ENCODE measurements at places on chromosomes 4 and X.

DNA sequence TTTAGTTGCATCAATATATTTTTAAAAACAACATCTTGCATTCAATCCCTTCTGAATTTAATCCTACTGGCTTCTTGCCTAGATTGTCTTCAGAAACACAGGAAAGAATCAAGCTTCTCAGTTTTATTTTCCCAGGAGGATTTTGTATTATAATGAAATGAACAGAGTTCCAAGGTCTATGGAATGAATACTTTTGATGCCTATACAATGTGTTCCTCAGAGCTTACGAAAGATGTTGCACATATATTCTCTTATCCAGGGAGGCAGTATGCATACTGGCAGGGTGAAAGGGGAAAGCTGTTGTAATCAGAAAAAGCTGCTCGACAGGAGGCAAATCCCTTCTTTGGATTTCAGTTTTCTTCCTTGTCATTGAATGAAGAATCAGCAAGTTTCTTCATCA, 8.8 kb downstream of the TMPRSS11D start:
- peak; percentile 10 for DNase-seq

- DNase-seq = no peak
These were observed 221.2 kb downstream of the KLHL13 start for GRCh38 chrX:117895418-117895817.

GRCh38 chrX:154368630-154369448, 5.6 kb downstream of the FLNA start:
- DNase-seq = peak; percentile 79

GRCh38 chrX:18616688-18617406, 55.1 kb downstream of the RS1 start:
- no peak for DNase-seq

- DNase-seq = no peak
These were observed 26.9 kb downstream of the ARSJ start for GRCh38 chr4:113952452-113953029.

DNA sequence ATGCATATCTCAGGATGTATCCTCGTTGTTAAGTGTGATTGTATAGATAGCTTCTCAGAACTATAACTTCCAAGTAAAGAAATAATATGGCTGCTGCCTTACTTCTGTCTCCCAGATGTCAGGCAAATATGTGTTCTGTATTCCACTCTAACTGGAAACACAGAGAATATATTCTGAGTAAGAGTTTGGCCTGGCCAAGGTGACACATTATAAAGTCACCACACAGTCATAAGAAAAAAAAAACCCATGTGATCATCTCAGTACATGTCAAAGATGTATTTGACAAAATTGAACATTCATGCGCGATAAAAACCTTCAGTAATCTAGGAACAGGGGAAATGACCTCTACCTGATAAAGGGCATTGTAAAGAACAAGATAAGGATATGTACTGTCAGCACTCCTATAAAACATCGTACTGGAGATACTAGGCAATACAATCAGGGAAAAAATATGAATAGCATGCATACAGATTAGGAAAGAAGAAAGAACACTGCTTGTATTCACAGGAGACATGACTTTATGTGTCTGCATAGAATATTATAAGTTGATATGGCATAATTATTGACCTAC, 207.1 kb downstream of the ZNF330 start:
- DNase-seq = no peak

DNA sequence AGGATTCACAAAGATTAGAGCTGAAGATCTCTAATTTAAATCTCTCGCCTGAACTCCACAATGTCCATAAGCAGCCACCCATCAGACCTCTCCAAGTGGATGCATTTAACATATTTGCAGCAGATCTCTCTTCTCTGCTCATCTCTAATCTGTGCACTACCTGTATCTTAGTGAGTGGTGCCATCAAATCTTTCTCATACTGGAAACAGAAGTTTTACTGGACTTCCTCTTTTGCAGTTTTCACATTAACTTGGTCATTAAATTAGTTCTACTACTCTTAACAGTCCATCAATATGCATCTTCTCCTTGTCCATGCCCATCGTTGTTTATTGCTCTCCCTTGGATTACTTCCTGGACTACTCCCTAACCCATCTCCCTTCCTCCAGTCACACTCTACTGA, 488.5 kb downstream of the IL15 start:
- no peak for DNase-seq

GRCh38 chr4:142927721-142928120, 81.6 kb upstream of the INPP4B start:
- DNase-seq = no peak

DNA sequence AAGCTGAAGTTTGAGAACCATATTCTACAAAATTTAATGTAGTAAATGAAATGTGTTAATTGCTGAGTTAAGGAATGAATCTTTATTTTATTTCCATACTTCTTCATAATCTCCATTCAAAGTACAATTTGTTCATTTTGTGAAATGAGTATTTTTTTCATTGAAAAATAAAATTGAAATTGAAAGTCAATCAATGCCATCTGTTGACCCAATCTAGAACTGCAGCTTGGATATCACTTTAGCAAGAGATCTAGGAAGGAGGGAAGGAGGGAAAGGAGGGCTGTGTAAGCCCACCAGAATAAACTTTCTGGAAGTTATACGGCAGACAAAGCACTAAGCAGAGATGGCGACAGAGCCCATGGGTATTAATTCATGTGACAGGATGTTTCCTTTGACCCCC, 128.4 kb downstream of the ZMAT1 start:
- DNase-seq = no peak

GRCh38 chrX:23792861-23793553, 10.0 kb downstream of the SAT1 start:
- no peak for DNase-seq

DNA sequence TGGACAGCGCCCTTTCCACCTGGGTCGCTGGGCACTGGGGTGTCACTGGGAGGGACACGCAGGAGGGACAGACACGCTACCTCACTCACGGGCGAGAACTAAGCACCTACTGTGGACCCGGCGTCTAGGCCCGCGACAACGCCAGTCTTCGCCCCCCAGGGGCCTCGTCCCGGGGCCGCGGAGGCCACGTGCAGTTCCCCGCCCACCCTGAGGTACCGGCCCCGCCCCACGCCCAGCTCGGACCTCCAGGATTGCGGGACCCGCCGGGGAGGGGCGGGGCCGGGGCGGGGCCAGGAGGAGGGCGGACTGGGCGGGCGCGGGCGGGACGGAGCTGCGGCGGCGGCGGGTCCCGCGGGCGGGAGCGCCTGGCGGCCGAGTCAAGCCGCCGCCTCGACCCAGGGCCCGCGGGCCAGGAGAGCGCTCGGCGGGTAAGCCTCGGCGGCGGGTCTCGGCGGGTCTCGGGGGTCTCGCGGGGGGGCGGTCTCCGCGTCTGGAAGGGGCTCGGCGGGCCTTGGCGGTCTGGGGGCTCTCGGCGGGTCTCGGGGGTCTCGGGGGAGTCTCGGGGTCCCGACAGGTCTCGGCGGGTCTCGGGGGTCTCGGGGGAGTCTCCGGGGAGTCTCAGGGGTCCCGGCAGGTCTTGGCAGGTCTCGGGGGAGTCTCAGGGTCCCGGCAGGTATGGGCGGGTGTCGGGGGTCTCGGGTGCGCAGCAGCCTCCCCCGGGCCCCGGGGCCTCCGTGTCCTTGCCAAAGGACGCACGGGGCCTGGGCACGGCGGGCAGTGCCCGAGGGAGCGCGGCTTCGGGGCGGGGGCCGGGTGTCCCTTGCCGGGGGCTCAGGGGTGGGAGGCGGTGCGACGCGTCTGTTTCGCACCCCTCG, at the start of gene SH3BP2:
Gene SH3BP2 (plus strand): TSS at position 375 of the 875 bp plus-strand sequence. CDS start 27,533 bp downstream, outside the sequence.
- no peak for DNase-seq

DNA sequence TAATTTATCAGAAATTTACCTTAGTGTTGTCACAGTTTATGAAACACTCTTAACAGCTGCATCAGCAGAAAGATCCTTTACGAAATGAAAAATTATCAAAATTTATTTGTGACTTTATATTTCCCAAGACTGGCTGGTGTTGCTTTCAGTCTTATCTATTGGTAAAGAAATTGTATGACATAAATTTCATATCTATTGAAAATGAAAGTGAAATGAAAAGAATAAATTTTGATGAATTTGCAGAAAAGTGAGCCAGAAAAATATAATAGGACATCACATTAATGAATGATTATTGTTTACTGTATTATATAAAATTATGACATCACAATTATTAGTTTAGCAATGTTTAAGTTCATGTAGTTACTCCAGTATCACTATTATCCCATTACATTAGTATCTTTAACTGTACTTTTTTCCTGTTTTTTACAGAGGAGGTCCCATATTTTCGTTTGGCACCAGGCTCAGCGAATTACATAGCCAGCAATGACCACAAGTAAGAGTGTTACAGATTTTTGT, 13.2 kb upstream of the TMEM165 start:
- DNase-seq = no peak

GRCh38 chrX:139224953-139225665, 305.4 kb upstream of the F9 start:
- DNase-seq = no peak

GRCh38 chr4:165560941-165561340, 182.1 kb downstream of the CPE start:
- no peak for DNase-seq

DNA sequence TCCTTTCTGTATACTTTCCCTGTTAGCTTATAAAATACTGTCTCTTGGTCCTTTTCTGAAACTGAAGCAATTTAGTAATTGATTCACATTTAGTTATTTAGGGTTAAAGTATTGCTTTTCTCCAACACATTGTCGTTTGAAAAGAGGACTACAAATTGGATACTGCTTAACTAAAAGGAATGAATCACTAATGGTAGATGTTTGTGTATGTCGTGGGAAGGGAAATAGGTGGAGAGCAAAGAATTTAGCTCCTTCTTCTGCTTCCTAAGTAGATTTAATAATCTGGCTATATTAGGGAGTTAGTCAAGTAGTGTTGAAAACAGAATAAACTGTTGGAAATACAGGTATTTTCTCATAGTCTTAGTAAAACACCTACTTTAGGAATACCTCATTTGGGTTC, 27.9 kb downstream of the SLAIN2 start:
- DNase-seq = no peak

GRCh38 chr4:124851741-124852140, 139.2 kb upstream of the ANKRD50 start:
- no peak for DNase-seq

Measured in AG09319 (cell line).